ENCODE measurements at places on chromosomes 4 and X.
A peak's percentile ranks its signal among the peaks of the same experiment; 100 is the strongest.

DNA sequence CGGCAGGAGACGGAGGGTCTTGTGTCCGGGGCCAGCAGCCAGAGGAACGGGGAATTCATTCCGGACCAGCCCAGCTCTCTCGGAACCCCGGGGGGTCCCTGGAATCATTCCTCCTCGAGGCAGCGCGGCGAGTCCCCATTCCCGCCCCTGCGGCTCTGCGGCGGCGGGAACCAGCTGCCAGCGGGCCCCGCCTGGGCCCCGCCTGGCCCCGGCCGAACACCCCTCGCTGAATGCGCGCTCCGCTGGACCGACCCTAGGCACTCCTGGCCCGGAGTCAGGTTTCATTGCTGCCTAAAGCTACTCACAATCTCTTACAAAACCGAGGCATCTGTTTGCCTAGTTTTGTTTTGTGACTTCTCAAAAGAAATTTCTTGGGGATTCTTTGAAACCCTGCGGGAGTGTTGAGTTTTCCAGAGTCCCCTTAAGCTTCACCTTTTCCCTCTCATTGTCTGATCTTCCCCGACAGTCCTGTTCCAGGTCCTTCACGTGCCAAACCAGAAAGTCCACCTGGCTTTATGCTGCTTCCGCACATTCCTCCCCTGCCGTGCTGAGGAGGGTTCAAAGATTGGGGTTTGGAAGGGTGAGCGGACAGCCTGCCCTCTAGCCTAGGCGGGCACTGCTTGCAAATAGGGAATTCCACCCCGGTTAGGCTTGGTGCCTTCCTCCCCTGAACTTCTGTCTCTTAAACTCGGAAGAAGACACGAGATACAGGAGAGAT, 789 bp downstream of the ARHGAP10 start:
- H3K4me3 ChIP-seq, result peak overlapping the region; percentile 91
- no peak overlapping the region for H3K27ac ChIP-seq
- peak; percentile 36 for DNase-seq
- peaks cover 90% of the 10 kb centered on the region for H3K27me3 ChIP-seq

GRCh38 chr4:21628916-21629610, 319.5 kb downstream of the KCNIP4 start:
- no peaks in the 10 kb centered on the region for H3K27me3 ChIP-seq
- H3K4me1 ChIP-seq, result no peaks in the 10 kb centered on the region
- H3K4me3 ChIP-seq, result no peak overlapping the region
- no peak for DNase-seq

DNA sequence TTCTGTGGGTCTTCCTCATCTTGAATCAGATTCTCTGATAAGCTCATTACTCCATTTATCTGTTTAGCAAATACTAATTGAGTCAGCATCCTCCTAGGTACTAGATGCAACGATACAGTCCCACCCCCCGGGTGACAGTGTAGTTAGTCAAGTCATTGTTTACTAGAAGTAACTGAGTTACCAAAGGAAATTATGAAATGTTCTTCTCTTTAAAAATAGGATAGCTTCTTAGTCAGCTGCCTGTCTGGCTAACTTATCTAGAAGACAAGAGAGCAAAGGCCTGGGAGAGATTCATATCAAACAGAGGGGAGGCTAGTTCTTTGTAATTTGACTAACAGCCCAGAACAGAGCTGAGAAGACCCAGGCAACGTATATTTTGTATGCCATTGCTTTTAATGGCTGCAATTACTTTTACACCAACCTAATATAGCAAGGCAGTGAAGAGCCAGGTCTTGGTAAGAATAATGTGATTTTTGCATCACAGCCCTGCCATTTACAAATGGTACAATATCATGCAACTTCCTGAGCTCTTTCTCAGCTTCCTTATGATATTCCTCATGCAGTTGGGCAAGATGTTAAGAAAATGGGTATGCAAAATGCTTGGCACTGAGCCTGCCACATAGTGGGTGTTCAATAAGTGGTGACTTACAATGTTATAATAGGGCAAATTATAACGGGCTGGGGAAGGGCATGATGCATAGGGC, 149.9 kb downstream of the CHIC2 start:
- no peak overlapping the region for H3K27ac ChIP-seq
- peaks cover 24% of the 10 kb centered on the region for H3K27me3 ChIP-seq
- no peaks in the 10 kb centered on the region for H3K4me1 ChIP-seq
- no peak overlapping the region for H3K4me3 ChIP-seq

- no peak for DNase-seq
- peak within 1 kb of the TSS; percentile 71 for H3K27ac ChIP-seq
- no peaks in the 10 kb centered on the region for H3K36me3 ChIP-seq
Measured at GRCh38 chrX:15269618-15270521, at the start of gene ASB9. Gene ASB9, minus strand, starts transcription at chrX:15270083. Its CDS starts 209 bp downstream, at chrX:15269874.

DNA sequence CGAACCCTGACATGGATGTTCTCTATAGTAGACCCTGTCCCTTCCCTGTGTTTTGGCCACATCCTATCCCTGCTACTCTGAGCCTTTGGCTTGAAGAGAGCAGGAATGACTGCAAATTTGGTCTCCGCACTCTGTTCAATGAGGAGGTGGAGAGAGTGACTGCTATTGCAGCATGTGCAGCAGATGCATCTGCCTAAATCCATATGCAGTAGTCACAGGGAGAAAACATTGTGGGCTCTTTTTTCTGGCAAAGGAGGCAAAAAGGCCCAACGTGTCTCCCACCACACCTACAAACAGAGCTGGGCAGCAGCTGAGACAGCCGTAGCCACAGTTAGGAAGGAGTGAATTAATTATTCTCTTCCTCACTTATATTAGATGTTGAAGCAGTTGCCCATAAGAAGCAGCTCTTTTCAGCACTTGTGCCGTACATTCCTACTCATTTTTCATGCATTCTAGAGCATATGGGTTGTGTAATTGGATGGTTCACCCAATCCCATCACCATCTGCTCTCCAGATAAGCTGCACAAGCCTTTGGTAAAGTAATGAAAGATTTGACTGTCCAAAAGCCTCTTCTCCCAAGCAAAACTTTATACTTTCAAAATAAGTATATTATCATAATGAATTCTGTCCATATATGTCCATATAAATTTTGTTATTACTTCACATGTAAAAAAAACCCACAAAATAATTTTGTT, 147.9 kb upstream of the FAM47A start:
- peaks cover 4% of the 10 kb centered on the region for H3K4me1 ChIP-seq
- no peaks in the 10 kb centered on the region for H3K36me3 ChIP-seq
- H3K27ac ChIP-seq, result no peak overlapping the region
- DNase-seq, result no peak
- H3K4me3 ChIP-seq, result no peak overlapping the region
- H3K27me3 ChIP-seq, result no peaks in the 10 kb centered on the region

GRCh38 chrX:11159149-11159548, 48.0 kb downstream of the HCCS start:
- H3K36me3 ChIP-seq, result no peaks in the 10 kb centered on the region
- no peak for DNase-seq

DNA sequence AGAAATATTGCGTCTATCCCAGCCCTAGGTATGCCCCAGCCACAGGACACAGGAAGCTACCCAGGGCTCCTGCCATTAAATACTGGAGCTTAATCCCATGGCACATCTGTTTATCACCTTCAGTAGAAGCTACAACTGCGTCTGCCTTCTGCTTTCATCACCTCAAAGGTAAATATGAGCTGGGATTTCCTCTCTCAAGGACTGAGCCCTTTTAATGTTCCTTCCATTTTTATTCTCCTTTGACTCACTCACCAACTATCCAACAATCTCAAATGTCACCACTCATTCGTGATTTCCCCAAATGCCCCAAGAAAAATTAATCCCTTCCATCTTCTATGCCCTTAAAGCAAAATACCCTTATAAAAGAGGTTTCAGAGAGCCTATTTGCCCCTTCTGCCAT, 1.8 kb upstream of the MID1 start:
- no peaks in the 10 kb centered on the region for H3K27me3 ChIP-seq
- no peak for DNase-seq
- peak overlapping the region; percentile 61 for H3K4me3 ChIP-seq
- H3K4me1 ChIP-seq, result peaks cover 36% of the 10 kb centered on the region
- H3K36me3 ChIP-seq, result no peaks in the 10 kb centered on the region

GRCh38 chrX:111361751-111362150, 50.2 kb downstream of the DCX start:
- DNase-seq, result no peak
- no peaks in the 10 kb centered on the region for H3K36me3 ChIP-seq
- H3K4me1 ChIP-seq, result peaks cover 14% of the 10 kb centered on the region
- no peak overlapping the region for H3K27ac ChIP-seq

- H3K4me1 ChIP-seq, result peaks cover 31% of the 10 kb centered on the region
- H3K27ac ChIP-seq, result no peak overlapping the region
- no peaks in the 10 kb centered on the region for H3K27me3 ChIP-seq
- DNase-seq, result peak; percentile 16
- H3K36me3 ChIP-seq, result peaks cover 6% of the 10 kb centered on the region
- peak overlapping the region; percentile 65 for H3K4me3 ChIP-seq
Measured at GRCh38 chrX:153582896-153583295, 16.0 kb downstream of the CCNQ start.

DNA sequence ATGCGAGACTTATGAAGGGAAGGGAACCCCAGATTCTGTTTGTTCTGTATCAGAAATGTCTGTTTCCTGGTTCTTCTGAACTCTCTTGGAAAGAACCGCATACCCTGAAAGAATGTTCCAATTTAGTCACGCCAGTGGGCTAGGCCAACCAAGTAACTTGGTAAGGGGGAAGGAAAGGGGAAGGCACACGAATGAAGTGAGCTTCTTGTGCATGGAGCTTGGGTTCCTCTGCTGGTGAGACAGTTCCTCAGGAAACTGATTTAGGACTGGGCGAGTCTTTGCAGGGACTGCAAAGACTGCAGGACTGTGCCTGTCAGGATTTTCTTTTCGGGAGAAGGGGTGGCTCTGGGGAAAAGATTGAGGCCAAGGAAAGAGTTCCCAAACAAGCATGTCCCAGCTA, 35.6 kb downstream of the FRMPD3 start:
- H3K4me3 ChIP-seq, result no peak overlapping the region
- DNase-seq, result no peak
- H3K27ac ChIP-seq, result no peak overlapping the region
- no peaks in the 10 kb centered on the region for H3K4me1 ChIP-seq

- DNase-seq, result no peak
- H3K27ac ChIP-seq, result no peak overlapping the region
- H3K4me3 ChIP-seq, result peak overlapping the region; percentile 93
- H3K4me1 ChIP-seq, result peaks cover 14% of the 10 kb centered on the region
- no peaks in the 10 kb centered on the region for H3K36me3 ChIP-seq
Measured at GRCh38 chrX:64202808-64203325, 2.6 kb downstream of the AMER1 start.

- H3K36me3 ChIP-seq, result peaks cover 6% of the 10 kb centered on the region
- H3K4me3 ChIP-seq, result no peak overlapping the region
- no peak for DNase-seq
- H3K4me1 ChIP-seq, result peaks cover 28% of the 10 kb centered on the region
Measured at GRCh38 chrX:129846716-129847115, 3.0 kb upstream of the ZDHHC9 start.

DNA sequence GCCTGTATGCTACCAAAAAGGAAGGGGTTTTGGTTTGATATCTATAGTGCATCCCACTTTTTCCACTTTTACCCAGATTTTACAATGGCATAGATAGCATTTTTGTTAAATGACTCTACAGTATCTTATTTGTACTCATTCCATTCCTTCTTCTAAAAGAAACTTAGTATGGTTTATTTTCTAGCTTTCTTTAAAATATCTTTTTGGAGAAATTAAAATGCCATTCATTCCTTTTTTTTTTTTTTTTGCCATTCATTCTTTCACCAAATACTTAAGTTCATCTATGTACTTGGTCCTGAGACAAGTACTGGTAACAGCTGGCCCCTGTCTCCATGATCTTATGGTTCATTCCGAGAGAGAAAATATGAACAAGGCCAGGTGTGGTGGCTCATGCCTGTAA, 49.1 kb downstream of the MID1 start:
- H3K27ac ChIP-seq, result no peak overlapping the region
- peaks cover 43% of the 10 kb centered on the region for H3K4me1 ChIP-seq
- peaks cover 22% of the 10 kb centered on the region for H3K36me3 ChIP-seq
- DNase-seq, result no peak

DNA sequence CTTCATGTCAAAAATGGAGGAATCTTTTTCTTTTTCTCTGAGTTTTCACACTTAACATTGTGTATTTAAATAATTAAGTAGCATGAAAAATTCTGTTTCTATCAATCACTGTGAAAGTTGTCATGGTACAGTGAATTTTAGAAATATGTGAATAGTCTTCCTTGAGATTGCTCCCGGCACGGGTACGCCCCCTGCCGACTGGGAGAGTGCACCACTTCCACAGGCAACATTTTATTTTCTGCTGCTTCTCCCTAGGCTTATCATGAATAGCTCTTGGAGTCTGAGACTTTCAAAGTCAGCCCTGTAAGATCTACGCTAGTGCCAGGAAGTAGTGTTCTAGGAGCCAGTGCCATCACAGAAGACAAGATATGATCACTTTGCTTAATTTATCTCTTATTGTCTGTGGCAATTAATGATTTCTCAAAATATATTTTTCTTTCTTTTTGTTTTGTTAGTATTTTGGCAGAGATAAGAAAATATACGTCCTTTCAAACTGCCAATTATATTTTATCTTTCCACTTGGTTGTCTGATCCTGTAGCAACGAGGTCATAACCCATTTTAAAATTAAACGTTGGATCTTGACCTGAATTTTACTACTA, 763.8 kb upstream of the AADAT start:
- H3K4me3 ChIP-seq, result no peak overlapping the region
- H3K27ac ChIP-seq, result no peak overlapping the region
- no peaks in the 10 kb centered on the region for H3K27me3 ChIP-seq
- no peaks in the 10 kb centered on the region for H3K4me1 ChIP-seq

DNA sequence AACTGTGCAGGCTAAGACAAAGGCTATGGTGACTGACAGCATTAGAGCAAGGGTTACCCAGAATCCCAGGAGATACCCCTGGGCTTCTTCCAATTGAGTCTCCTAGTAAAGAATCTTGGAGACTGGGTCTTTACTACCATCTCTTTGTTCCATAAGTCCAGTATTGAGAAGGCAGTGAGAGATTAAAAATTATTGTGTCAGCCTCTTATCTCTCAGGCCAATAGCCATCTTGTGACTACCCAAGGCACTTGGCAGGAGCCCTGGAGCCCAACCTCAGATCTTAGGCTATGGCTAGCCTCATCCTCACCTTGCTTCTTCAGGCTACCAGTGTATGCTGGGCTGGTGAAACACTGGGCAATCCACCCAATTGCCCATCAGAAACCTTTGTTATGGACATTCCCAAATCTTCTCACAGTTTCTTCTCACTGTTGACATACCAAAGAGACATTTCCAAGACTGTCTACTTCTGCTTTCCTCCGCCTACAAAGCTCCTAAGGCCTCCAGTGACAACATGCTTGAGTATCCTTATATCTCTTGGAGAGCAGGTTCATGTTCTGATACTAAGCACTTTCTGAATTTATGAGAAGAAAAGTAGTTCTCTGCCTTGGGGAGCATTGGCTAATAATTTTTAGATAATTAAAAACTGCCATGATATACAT, 76.3 kb upstream of the STIM2 start:
- no peak overlapping the region for H3K4me3 ChIP-seq
- no peak for DNase-seq
- no peaks in the 10 kb centered on the region for H3K27me3 ChIP-seq

- H3K36me3 ChIP-seq, result no peaks in the 10 kb centered on the region
- H3K4me3 ChIP-seq, result no peak overlapping the region
- H3K4me1 ChIP-seq, result peaks cover 26% of the 10 kb centered on the region
- H3K27me3 ChIP-seq, result no peaks in the 10 kb centered on the region
Measured at GRCh38 chrX:10725071-10725470, 104.7 kb upstream of the MID1 start.

- peaks cover 2% of the 10 kb centered on the region for H3K27me3 ChIP-seq
- H3K36me3 ChIP-seq, result peaks cover 20% of the 10 kb centered on the region
Measured at GRCh38 chr4:86452422-86452891, 92.6 kb upstream of the MAPK10 start.
